Stimulated activated naive CD4-positive, alpha-beta T cell treated with Interleukin-2 at 50 U/mL for 16 hours (primary cell): ENCODE measurements at places on chromosomes 2 and 18.

DNA sequence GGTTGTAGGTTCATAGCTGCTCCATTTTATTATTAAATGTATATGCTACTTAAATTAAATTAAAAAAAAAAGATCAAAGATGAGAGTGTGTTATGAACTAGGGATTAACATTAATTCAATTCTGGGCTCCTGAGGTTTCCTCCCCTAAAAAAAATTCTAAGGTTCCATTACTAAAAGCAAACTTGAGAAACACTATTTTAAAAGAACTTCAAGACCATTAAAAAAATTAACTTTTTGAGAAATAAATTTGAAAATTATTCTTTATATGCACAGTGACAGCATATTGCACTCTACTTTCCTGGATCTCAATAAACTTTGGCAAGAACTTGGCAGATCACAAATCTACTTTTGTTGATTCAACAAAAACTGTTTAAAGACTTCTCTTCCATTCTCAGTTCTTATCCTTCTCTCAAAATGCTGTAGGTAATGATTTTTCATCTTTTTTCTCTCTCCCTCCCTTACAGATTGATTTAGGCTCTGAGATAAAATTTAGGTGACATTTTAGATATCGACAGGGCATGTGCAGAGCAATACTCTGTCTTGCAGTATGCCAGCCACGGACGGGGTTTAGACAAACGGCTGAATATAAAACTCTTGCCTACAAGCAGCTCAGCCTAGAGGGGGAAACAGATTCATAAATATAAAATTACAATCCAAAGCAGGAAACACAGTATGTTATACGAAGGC is 592 bp upstream of the MARS2 start:
- no peak for DNase-seq

DNA sequence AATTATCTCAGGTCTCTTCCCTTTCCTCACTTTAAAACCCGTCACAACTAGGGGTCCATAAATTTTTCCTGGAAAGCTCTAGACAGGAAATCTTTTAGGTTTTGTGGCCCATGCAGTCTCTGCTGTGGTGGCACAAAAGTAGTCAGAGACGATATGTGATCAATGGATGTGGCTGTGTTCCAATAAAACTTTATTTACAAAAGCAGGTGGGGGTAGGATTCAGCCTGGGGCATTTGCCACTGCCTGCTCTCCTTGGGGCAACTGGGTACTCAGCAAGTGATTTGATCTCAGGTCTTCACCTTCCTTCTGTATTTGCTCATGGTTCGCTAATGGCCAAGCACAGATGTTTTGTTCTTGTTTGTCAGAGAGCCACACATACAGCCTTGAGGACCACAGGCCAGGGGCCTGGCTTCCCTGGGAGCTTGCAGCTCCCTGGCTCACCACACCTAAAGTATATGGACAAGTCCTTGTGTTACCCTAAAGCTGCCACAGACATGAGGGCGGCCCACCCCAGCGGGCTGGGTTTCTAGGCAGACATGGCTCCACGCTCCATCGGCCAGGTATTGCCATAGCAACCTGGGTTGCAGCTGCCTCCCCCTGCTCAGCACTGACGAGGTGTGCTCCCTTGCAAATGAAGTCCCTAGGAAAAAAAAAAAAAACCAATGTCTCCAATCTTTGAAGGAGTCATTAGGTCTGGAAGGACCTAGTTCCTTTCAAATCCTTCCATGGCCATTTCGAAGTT is 89.7 kb upstream of the YWHAQ start:
- no peak for DNase-seq

DNA sequence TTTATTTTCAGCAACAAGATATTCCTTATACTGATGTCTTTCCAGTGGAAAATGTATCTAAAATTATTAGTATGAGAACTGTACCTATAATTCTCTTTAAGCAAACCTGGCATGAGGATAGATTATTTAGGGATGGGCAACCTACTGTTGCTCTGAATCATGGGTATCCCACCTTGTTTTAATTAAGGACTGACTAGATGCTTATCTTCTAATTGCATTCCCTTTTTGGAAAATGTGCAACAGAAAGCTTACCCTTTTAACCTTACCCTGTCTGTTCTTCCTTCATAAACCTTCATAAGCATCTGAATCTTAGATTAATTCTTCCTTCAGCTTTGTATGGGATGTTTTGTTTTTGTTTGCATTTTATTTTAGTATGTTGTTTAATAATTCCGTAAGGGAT is 110.3 kb downstream of the TAF4B start:
- DNase-seq = no peak

GRCh38 chr2:65331336-65332025 is 100.9 kb downstream of the SPRED2 start:
- DNase-seq = no peak

DNA sequence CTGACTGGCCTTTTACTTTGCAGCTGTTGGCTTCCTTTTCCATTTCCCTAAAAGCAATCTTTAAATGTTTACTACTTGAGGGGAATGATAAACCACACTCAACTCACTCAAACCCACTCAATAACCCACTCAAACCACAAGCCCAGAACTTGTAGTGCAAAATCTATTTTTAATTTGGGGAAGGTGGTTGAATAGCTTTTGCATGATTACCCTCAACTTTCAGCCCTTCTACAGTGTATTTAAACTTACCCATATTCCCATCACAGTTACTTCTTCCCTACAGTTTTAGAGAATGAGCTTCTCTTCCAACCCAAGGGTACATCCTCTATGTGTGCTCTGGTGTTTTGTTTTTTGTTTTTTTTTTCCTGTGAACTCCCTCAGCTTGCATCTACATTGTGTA is 636.1 kb downstream of the TDRD15 start:
- no peak for DNase-seq

DNA sequence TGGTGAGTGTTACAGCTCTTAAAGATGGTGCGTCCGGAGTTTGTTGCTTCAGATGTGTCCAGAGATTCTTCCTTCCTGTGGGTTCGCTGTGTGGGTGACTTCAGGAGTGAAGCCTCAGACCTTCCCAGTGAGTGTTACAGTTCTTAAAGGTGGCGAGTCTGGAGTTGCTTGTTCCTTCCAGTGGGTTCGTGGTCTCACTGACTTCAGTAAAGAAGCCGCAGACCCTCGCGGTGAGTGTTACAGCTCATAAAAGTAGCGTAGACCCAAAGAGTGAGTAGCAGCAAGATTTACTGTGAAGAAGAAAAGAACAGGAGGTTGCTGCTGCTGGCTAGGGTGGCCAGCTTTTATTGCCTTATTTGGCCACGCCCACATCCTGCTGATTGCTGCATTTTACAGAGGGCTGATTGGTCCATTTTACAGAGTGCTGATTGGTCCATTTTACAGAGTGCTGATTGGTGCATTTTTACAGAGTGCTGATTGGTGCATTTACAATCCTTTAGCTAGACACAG is 34.0 kb upstream of the SPTBN1 start:
- peak; percentile 15 for DNase-seq

- no peak for DNase-seq
Observed at GRCh38 chr2:52613064-52613463, 1154.5 kb upstream of the CHAC2 start.

DNA sequence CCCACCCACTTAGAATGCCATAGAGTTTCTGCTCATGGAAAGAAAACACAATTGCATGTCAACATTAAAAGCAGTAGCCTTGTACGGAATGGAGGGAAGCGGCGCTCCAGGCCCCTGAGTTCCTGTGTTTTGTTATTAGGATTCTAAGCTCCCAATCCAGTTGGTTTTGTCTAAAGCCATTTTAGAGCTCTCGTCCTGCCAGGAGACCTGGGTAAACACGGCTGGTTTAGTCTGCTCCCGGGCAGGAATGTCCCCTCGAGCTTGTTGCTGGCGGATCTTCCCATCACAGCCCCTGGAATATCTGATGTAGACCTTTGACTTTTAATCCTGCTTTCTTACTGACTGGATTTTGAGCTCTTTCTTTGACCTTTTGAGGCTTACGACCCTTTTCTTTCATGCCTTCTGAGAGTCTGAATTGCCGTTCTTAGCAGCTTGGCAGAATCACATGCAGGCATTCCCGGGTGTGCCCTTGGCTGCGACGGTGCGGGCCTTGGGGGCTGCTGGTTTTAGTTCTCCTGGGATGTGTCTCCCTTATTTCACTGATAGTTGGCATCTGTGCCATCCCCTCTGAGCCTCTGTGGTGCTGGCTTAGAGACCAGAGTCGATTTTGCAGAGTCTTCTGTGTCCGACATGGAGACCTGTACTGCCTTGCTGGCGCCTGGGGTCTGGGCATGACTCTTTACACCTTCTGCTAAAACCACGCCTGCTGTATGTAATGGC is 25.4 kb downstream of the GREB1 start:
- no peak for DNase-seq

DNA sequence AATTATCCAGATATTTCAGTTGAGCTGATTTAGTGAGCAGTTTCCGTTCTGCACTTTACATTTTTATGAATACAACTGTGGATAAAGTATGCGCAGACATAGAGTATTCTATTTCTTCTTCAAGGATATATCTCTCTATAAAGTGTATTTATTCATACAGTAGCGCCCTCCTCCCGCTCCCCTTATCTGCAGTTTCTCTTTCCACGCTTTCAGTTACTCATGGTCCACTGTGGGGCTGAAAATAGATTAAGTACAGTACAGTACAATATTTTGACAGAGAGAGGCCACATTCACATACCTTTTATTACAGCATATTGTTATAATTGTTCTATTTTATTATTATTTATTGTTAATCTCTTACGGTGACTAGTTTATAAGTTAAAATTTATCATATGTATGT is 19.7 kb upstream of the FHL2 start:
- DNase-seq = no peak

- no peak for DNase-seq
Observed at GRCh38 chr2:219350710-219351221, 18.2 kb upstream of the RESP18 start.

- no peak for DNase-seq
Observed at GRCh38 chr2:241598487-241598886, 38.5 kb downstream of the THAP4 start.

- DNase-seq = no peak
Observed at GRCh38 chr2:94987074-94988020, 38.2 kb upstream of the MAL start.

- no peak for DNase-seq
Observed at GRCh38 chr2:65729246-65729645, 296.8 kb upstream of the SPRED2 start.

DNA sequence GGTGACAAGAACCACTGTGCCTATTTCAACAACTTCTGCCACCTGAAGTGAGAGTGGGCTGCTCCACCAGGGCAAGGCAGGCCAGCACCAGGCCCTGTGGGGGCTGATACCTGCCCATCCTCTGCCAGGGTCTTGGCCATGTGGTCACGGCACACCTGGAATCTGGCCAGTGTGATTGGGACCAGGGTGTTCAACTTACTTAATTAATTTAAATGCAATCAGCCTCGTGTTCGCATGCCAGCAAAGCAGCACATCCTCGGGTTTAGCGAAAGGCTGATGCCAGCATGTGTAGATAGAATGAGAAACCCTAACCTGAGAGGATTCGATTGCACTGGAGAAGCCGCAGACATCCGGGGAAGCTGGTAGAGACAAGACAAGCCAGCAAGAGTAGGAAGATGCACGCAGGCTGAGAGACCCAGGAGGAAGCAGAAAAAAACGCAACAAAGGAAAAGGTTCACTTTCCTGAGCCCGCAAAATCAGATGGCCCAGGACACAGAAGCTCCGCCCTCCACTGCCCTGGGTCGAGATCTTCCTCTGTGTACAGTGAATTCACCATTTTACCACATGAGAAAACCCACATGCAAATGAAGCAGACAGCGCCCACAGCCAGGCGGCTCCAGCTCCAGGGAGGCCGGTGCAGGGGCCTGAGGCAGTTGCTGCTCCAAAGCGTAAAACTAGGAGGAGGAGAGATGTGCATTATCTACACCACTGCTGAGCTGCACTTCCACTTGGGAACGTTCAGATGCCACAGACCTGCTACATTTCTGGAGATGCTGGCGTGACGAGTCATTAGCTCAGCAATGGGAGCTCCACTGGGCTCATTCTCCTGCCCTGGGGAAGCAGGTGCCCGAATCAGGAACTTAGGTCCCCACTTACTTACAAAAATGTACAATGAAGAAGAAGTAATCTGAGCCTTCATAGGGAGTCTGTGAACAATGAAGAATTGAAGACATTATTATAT is 92.1 kb downstream of the TMEM18 start:
- peak; percentile 18 for DNase-seq

GRCh38 chr2:186551323-186552050 is 38.4 kb upstream of the ITGAV start:
- no peak for DNase-seq

GRCh38 chr18:75132931-75133525 is 75.9 kb downstream of the PTGR3 start:
- DNase-seq = no peak

DNA sequence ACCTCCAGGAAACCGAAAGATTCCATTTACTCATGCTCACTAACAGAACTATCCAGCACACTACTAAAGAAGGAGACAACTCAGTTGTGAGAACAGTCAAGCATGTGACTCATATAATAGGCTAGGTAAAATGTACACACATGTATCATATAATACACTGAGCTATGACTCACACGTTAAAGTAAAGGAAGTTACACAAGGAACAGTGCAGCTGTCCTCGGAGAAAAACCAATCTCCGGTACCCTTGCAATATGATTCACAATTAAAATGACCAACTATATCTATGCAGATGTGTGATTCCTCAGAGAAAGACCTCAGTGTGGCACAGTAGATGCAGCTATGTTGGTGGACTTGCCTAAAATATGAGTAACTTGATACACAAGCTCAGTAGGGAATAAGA is 76.5 kb downstream of the STRN start:
- no peak for DNase-seq

- no peak for DNase-seq
Observed at GRCh38 chr2:20067992-20068584, 16.7 kb upstream of the LAPTM4A start.

- no peak for DNase-seq
Observed at GRCh38 chr2:188170356-188170755, 121.3 kb upstream of the GULP1 start.

- no peak for DNase-seq
Observed at GRCh38 chr2:122864728-122865127, 1109.3 kb downstream of the TSN start.

- DNase-seq = no peak
Observed at GRCh38 chr2:109537565-109538222, 76.1 kb downstream of the SEPTIN10 start.

DNA sequence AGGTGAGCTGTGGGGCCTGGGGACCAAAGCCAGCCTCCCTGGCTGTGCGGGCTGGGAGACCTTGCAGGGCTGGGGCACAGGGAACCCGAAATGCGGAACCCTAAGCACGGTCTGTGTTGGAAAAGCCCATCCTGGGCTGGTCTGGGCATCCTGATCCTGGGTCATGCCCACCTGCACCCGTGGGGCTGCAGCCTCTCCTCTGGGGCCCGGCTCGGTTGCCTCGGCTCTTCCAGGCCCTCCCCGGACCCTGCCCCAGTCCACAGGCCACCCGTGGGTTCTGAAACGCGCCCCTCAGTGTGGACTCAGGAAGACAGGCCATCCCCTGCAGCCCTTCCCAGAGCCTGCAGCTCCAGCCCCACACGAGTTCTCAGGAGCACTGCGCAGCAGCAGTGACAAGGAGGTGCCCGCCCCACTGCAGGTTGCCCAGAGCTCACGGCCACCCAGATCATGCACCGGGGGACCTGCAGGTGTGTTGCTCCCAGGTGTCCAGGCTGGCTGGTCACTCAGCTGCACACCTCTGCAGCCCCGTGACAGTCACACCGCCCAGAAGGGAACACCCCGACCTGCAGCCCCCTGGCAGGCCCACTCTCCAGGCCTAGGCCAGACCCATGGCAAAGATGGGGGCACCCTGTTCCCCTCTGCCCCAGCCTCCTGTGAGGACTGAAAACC is 12.2 kb upstream of the NFATC1 start:
- no peak for DNase-seq

GRCh38 chr2:64212801-64213321 is 68.6 kb upstream of the PELI1 start:
- DNase-seq = peak; percentile 46
